ENCODE measurements at places on chromosomes 5 and 9.

GRCh38 chr5:63794296-63794695, 167.9 kb downstream of the HTR1A start:
- no peak for DNase-seq

DNA sequence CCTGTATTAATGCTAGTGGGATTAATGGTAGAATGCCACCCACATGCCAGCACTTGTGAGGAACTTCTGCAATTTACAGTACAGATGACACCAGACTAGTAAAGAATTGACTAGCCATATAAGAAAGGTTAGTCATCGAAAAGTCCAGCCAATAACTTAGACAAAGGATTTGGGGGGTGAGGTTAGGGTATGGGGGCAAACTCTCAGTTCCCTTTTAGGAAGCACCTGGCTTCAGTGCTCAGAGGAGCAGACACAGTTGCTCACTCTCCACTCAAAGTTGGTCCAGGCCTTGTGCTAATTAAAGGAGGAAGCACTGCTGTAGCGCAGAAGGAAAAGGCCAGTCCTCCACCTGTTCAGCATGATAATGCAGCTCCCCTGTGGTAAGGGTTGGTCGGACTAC, 25.2 kb downstream of the TGFBR1 start:
- no peak for DNase-seq

DNA sequence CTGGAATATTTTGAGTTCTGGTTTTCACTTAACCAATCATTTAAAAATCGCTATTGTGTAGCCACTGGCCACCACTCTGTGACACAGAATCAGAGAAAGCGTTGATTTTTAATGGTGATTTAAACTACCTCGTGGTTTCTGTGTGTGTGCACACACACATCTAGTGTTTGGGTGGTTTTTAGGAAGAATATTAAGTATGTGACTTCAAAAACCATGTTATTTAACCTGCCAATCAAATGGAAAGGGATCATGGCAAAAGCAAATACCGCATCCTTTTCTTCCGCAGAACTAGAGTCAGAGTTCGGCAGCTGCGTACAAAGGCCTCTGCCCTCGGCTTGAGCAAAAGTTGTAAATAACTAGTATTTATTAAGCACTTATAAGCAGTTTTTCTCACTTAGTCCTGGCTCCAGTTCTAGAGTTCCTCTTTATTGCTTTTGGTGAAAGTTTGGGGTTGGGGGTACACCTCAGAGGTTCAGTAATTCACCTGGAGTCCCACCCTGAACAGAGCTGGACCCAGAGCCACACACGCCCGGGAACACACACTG, 40.6 kb downstream of the HABP4 start:
- DNase-seq = no peak

- DNase-seq = peak; percentile 81
Observed at GRCh38 chr9:133477992-133478850, 678 bp downstream of the SLC2A6 start.

Data from ELR (cell line).